ENCODE measurements at places on chromosomes 12 and 14. TPM values are rescaled to one million over a fixed set of nuclear protein-coding genes. Genes with fewer than 3 reads are reported as not detected.

The GLT1D1 gene
- total RNA-seq = not detected

DNA sequence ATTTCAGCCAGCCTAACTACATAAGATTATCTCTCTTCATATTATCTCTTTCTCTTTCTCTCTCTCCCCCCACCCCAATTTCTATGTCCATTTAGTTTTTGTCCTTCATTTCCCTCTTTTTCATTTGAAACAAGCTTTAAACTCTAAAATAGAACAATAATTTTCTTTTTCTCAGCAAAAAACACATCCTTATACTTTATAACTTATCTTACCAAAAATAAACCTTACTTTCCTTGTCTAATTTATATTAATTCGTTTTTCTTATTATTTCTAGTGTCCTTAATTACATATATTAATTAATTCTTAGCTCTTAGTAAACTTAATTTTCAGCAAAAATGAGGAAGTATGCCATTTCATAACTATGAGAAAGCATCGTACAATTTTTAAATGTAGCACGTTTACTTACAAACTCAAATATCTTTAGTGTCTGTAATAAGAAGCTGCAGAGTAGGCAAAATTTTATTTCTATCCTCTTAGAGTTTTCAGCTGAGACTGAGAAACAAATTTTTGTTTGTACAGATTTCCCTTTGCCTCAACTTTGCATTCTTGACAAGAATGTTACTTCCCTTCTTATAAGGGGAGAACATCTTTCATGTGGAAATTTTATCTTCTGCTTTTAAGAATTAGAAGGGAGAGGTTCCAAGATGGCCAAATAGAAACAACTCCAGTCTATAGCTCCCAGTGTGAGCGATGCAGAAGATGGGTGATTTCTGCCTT, 65.1 kb upstream of the ST8SIA1 start:
- DNase-seq = no peak

DNA sequence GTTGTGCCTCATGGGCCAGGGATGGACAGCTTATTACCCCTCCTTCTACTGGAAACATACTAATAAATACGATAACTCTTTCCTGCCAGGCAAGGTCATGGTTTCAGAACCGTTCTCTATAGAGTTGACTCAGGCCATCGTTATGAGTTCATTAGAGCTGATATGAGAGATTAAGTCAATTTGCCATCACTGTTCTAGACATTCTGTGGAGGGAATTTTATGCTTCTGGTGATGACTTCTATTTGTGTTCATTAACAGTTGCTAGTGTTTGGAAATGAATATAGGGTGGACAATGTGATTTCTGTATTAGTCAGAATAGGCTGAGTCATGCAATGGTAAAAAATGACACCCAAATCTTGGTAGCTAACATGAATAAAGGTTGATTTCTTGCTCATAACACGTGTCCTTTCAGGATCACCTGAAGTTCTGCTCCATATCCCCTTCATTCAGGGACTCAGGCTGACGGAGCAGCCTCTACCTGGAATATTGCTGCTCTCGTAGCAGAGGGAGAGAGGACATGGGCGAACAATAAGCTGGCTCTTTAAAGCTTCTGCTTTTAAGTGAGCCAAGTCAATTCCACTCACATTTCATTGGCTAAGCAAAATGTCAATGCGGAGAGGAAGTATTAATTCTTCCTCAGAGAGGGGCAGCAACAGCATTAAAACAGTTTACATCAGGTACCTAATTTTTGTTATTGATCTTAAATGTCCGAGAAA, 18.5 kb upstream of the TBPL2 start:
- DNase-seq = peak; percentile 41

GRCh38 chr12:68119724-68120211, 39.8 kb downstream of the IFNG start:
- no peak for DNase-seq

- DNase-seq = no peak
Observed at GRCh38 chr14:53628732-53629430, 327.7 kb downstream of the BMP4 start.

DNA sequence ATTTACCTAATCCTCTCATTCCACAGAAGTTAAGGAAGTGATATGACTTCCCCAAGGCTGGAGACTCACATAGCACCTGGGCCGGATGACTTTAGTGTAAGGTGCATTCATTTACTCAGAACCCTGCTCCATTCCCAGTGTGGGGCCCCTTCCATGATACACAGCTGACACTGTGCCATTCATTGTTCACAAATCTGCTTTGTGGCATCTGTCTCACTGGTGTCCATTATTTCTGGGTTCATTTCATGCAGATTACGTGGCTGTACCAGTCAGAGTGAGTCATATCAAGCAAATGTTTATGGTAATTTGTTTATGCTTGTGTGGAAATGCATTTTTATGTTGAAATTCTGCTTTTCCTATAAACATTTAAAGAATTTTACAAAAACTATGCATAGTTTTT, 5.2 kb downstream of the ANO4 start:
- no peak for DNase-seq

The ASCL1 gene
- total RNA-seq = not detected

- no peak for DNase-seq
Observed at GRCh38 chr12:122749569-122750332, 2.9 kb upstream of the DENR start.

DNA sequence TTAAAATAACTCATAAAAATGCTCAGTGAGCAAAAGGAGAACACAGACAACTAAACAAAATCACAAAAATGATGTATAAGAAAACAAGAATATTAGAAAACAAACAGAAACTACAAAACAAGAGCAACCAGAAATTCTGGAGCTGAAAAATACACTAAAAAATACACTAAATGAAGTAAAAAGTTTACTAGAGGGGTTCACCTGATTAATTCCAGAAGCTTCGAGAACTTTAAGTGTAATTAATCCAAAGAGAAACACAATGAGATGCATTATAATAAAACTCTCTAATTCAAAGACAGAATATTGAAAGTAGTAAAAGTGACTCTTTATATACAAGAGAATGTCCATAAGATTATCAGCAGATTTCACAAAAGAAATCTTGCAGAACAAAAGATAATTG, 558.4 kb downstream of the CCER1 start:
- no peak for DNase-seq

GRCh38 chr14:89138846-89139245, 278.2 kb downstream of the FOXN3 start:
- no peak for DNase-seq

DNA sequence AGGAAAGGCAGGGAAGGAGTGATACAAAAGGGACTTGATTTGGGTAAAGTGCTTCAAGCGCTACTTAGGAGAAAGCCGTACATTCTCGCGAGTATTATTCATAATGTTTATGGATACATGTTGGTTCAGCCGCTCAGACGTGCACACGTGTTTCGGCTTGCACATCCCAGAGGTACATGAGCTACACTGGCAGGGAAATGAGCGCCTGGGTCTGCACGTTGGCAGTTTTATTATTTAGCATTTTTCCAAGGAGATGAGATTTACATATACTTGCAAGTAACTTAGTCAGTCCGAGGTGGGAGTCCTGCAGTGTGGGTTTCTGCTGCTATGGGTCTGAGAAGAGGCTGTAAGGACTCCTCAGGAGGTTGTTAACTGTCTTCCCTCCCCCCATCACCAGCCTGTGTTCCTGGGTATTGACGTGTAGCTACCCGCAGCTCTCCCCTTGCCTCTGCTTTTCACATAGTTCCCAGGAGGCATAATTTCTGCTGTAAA, 1.5 kb downstream of the PRKCH start:
- DNase-seq = no peak

- peak; percentile 51 for DNase-seq
Observed at GRCh38 chr12:13175499-13175898, 21.0 kb upstream of the EMP1 start.

- DNase-seq = no peak
Observed at GRCh38 chr14:52129721-52130120, 60.9 kb upstream of the NID2 start.

The SYNE2 gene
- total RNA-seq = 2.4 TPM

The CCNB1IP1 gene
- total RNA-seq = 19.7 TPM

The LIN7A gene
- total RNA-seq = 15.8 TPM

The PRB2 gene
- not detected for total RNA-seq

DNA sequence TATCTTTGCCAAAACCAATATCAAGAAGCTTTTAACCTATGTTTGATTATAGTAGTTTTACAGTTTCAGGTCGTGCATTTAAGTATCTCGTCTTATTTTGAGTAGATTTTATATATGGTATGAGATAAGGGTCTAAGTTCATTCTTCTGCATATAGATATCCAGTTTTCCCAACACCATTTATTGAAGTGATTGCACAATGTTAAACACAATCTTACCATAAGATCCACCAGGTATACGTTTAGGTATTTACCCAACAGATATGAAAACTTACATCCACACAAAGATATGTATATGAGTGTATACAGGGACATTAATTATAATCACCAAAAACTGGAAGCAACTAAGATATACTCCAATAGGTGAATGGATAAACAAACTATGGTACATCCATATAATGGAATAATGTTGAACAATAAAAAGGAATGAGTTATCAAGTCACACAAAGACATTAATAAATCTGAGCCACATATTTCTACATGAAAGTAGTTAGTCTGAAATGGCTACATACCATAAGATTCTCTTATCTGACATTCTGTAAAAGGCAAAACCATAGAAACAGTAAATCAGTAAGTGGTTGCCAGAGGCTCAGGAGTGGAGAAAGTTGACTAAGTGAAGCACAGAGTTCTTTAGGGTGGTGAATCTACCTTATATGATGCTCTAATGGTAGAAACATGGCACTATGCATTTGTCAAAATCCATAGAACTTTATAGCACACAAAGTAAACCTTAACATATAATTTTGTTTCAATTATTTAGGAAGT, 222.6 kb downstream of the NUAK1 start:
- no peak for DNase-seq

GRCh38 chr14:101288436-101289229, 272.7 kb upstream of the DIO3 start:
- no peak for DNase-seq

Measured in HFFc6 (cell line).